ENCODE measurements at places on chromosomes 5 and 9.

- DNase-seq, result no peak
Observed at GRCh38 chr9:108793573-108793972, 62.2 kb downstream of the ACTL7B start.

- no peak for DNase-seq
Observed at GRCh38 chr9:131731237-131731636, 8.6 kb downstream of the RAPGEF1 start.

GRCh38 chr5:138233280-138233679 is 20.2 kb upstream of the CDC23 start:
- no peak for DNase-seq

- no peak for DNase-seq
Observed at GRCh38 chr5:177540438-177540837, 13.9 kb downstream of the FAM193B start.

DNA sequence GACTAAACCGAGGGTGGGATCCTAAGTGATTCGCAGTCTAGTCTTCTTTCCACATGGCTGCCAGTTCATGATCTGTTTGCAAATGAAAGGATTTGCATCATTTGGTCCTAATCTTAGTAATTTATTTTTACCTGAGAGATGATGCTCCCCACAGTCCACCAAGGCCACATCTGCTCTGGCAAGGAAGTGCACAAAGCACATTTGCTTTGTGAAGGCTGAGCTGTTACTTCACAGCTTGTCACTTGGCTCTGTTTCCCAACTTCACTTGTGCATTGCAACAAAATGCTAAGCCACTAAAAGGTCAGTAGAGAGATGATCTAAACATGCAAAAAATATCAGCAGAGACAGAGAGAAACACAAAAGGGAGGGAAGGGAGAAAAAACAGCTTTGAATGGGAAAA is 128.5 kb upstream of the VLDLR start:
- DNase-seq, result no peak

DNA sequence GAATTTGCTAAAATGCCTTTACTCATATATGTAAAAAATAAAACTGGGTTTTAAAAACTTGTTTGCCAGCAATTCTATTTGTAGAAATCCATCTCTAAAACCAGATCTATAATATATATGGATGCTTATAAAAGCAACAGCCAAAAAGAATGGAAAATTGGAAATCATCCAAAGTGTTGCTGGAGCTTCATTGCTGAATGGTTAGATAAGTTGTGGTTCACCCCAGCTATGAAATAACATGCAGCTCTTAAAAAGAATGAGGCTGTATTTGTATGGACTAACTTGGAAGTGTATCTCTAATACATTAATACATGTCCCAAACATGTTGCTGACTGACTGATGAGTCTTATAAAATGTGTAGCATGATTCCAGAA is 76.2 kb downstream of the STK10 start:
- no peak for DNase-seq

DNA sequence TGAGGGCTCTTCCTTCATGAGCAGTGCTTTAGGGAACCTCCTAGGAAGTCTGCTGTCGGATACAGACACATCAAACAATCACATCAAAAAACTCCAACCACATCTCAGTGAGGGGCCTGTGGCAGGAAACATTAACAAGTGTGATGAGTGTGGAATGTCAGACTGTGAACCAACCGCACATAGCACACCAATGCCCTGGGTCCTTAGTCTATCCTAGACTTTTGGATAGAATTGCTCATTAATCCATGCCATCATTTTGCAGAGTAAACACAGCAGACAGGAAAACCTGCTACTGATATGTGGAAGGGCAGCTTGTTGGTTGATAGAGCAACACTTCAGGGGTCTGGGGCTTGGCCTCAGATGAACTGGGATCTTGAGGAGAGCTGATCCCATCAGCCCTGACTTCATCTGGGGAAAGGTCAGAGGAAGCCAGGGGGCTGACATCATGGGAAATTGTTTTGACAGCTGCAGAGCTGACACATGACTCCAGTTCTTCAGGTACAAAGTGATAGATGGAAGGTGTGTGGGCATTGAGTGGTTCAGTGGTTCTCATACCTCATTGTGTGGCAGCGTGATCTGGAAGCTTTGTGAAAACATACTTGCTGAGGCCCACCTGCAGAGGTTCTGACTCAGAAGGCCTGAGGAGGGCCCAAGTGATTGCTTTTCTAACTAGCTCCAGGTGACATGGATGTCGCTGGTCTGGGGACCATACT is 193.3 kb downstream of the DIRAS2 start:
- DNase-seq, result no peak

DNA sequence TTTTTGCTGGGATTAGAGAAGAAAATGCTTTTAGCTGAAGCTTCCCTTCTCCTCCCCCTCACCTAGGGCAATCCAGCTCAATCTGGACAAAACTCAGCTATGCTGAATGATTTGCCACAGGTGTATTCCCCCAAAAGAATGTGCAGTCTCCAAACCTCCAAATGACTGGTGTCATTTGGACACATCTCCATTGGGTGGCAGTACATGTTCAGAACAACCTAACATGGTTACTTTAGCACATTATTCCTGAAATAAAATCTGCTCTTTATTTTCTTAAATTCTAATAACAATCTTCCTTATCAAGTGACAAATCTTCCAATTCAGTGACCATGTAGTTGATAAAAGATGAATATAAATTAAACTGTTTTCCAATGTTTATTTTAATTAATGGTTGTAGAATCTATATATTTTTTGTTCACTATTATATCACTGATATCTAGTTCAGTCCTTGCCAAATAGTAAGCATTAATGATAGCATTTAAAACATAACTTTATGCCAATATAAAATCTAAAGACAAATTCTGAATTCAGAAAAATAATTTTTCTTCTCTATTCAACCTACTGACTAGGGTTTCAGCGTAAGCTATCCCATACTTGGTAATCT is 61.3 kb upstream of the MOCS2 start:
- no peak for DNase-seq

DNA sequence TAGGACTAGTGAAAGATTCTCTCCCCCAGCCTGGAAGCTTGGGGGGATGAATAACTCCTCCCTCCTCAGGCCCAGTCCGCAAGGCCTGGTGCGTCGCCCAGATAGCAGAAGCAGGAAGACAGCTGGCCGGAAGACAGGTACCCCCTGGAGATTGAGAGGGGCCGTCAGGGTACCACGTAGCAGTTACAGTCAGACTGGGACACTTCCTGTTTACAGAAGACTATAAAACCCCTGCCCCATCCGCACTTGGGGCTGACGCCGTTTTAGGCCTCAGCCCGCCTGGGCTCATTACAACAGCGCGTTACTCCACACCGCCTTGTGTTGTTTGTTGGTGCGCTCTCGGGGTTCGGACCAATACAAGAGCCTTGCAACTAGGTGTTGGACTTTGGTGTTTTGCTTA is 15.4 kb downstream of the SEMA6A start:
- no peak for DNase-seq

DNA sequence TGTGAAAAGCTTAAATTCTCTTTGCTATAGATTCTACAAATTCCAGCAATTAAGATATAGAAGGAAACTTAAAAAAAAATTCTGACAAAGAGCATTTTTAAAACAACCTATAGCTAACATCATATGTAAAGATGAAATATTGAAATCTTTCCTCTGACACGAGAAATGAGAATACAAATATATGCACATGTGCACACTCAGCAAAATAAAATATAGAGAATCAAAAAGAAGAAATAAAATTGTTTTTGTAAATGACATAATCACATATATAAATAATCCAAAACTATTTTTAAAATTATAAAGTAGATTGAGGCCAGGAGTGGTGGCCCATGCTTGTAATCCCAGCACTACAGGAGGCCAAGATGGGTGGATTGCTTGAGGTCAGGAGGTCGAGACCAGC is 265.1 kb downstream of the IRX2 start:
- DNase-seq, result no peak

GRCh38 chr5:76709762-76710161 is 6.2 kb upstream of the F2R start:
- no peak for DNase-seq

DNA sequence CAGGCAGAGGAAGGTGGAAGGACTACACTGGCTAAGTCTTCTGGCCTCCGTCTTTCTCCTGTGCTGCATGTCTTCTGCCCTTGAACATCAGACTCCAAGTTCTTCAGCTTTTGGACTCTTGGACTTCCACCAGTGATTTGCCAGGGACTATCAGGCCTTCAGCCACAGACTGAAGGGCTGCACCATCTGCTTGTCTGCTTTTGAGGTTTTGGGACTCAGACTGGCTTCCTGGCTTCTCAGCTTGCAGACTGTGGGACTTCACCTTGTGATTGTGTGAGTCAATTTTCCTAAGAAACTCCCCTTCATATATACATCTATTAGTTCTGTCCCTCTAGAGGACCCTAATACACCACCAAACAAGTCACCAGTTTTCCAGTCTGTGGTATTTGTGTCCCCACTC is 9.7 kb upstream of the ANKDD1B start:
- no peak for DNase-seq

DNA sequence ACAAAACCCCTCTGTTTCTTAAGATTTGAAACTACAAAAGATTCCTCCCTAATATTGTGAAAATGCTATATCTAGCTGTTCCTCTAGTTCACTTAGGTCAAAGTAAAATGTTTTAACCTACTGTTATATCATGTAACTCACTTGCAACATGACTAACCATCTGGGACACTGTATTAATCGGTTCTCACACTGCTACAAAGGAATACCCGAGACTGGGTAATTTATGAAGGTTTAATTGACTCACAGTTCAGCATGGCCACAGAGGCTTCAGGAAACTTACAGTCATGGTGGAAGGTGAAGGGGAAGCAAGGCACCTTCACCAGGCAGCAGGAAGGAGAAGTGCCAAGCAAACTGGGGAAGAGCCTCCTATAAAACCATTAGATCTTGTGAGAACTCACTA is 34.7 kb downstream of the DIMT1 start:
- no peak for DNase-seq

DNA sequence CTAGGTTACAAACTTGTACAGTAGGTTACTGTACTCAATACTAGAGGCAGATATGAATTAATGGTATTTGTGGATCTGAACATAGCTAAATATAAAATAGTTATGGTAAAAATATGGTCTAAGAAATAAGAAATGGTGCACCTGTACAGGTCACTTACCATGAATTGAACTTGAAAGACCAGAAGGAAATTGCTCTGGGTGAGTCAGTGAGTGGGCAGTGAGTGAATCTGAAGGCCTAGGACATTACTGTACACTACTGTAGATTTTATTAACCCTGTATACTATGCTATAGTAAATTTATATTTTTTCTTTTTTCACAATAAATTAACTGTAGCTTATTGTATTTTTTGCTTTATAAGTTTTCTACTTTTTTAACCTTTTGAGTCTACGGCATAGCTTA is 1020.4 kb downstream of the CDH18 start:
- DNase-seq, result no peak

DNA sequence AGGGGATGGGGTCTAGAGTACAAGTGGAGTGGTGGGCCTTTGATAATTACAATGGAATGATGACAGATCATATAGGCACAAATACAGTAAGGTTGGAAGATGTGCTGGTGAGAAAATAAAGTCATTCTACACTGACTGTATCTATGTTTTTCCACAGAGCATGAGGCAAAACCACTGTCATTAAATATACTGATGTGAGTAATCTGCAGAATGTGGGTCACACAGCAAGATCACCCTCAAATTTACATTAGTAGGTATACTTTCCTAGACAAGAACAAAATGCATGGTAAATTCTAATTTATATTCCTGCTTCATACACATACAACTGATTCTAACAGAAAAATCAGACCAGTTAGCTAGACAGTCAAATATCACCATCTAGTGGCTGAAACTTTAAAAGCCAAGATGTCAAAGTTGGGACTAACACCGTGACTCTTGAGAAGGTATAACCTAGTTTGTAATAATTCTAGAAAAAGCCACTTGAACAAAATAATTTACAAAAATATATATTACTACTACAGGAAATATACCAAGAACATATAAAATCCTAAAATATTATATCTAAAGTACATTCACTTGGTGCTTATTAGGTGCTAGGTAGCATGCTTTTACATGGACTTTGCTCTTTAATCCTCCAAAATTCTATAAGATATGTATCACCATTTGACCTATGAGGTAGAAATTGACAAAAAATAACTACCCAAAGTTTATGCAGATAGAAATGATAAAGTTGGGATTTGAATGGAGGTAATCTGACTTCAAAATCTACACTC is 19.5 kb downstream of the TTC33 start:
- DNase-seq, result peak; percentile 5

- DNase-seq, result no peak
Observed at GRCh38 chr5:118126159-118126558, 862.2 kb downstream of the DTWD2 start.

DNA sequence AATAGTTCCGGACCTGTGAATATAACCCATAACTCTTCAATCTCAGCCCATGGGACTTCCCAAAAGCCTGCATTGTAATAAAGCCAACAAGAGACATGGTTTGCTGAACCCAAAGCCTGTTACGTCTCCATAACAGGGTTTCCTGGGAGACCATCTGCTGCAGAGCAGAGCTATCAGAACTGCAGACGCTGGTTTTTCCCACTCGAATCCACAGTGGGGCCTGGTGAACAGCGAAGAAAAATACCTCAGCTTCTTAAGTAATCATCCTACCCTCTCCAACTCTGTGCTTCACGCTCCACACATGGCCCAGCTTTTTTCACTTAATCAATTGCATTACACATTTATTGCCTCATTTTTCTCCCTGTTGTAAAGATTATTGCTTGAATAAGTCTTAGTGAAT is 409.5 kb upstream of the GRIA1 start:
- no peak for DNase-seq

DNA sequence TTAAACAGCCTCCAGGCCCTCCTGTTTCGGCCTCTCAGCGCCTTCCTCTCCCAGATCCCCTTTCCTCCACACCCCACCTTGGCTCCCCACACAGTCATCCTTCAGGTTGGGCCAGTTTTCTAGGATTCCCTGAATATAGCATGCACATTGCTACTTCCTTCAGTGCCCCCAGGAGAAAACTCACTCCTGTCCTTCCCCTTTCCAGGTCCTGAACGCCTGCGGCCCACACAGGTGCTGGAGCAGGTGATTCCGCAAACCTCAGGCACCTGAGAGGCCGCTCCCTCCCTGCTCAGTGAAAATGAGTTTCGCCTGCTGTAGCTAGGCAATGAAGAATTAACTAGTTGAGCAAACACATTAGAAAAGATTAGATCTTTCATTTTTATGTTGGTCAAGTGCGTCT is 185.0 kb downstream of the MED10 start:
- DNase-seq, result no peak

DNA sequence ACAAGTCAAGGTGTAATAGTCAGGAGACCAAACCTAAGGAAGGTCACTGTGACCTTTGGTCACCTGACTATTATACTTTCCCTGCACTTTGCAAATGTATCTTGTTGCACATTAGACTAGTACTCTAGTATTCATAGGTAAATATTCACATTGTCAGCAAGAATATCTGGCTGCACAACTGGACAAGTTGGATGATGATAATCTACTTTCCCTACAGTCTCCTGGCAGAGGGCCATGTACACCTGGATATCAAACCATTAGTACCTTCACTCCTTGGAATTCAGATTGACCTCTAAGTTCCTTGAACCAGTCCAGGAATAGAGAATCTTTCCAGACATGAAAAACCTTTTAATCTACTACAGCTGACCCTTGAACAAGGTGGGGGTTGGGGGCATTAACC is 344.8 kb downstream of the DEPDC1B start:
- DNase-seq, result no peak

Data from NCI-H187 treated with DMSO at 0.1 percent for 48 hours (cell line).